Mucosa of descending colon (tissue), 3 donors: ENCODE measurements at places on chromosomes 3 and 15. TPM values are rescaled to one million over a fixed set of nuclear protein-coding genes. Genes with fewer than 3 reads are reported as not detected.

GRCh38 chr3:147419781-147420224, 10.6 kb downstream of the ZIC1 start:
- DNase-seq: no peak

Gene USP13
- 9.3 TPM for total RNA-seq

Gene PLSCR5
- not detected for total RNA-seq

Gene FBXO40
- total RNA-seq: not detected
